ENCODE measurements at places on chromosomes 3 and 15.

DNA sequence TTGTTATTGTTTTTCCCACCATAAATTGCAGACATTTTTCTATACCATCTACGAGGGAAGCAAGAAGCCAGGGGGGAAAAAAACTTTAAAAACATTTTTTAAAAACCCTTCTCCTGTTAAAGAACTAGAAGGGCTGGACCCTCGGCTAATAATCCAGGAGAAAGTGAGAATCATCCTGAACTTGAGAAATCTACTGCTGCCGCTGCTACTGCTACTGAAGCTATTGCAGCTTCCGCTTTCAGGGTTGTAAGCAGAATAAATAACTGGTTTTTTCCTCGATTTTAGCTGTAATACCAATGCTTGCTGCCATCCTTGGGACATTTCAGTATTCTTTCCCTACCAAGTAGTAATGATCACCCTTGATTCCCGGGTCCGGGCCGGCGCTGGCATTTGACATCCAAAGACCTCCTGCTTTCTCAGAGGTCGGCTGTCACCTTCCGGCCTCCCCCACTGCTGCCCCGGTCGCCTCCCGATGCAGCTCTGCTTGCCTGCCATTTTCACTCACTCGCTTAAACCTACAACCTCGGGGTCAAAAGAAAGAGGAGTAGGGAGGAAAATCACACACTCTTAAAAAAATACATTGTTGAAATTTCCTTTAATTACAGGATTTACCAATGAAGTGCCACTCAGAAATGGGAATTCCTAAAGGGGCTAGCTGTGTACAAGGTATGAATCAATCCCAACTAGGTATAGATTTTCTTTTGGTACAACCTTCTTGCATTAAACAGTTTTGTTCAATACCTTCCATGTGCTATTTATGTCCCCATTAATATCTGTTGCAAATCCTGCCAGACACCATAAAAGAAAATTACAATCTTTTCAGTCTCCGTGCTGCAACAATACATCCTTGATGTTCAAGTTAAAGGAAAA is 674 bp upstream of the MECOM start:
- DNase-seq, result no peak

DNA sequence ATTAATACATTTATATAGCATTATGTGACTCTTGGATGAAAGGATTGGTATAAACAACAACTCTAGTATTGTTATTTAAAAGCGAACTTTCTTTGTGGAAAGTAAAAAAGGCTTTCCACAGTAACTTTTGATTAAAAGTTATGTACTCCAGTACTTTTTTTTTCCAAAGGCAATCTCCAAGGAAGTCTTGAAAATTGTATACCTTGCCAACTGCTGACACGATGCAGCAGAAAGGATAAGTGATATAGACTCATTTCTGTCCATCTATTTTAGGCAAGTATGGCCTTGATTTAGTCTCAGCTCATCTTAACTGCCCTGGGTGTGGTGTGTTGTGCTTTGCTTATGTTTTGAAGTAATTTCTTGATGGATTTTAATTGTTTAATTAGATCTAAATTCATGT is 79.7 kb downstream of the OTOL1 start:
- no peak for DNase-seq

DNA sequence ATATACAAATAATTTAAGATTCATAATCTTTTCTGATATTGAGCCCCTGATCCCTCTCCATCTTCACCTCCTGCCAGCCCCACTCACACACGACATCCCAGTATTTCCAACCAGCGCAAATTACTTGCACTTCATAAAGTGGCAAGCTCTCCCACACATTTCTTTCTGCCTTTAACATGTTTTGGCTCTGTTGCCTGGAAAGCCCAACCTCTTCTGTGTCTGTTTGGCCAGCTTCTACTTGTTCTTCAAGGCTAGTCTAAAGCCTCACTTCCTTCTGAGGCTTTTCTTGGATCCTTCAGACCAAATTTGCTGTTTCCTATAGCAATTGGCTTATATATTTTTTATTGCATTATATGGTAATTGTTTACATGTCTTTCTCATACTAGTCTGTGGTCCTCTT is 5.1 kb upstream of the TM6SF1 start:
- DNase-seq, result no peak

DNA sequence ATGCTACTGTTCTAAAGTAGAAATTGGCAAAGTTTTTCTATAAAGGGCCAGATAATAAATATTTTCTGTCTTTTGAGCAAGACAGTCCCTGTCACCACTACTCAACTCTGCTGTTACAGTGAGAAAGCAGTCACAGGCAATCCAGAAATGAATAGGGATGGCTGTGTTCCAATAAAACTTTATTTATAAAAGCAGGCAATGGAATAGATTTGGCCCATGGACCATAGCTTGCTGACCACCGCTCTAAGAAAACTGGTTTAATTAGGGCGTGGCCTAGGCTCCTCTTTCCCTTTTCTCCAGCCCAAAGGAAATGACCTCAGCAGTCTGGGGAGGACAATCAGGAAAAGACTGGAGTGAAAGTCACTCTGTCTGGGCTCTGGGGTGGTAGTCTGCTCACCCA is 183.8 kb downstream of the MEGF11 start:
- no peak for DNase-seq

- no peak for DNase-seq
These were observed 422.8 kb upstream of the NAALADL2 start for GRCh38 chr3:174436367-174436766.

- DNase-seq, result no peak
These were observed 57.7 kb downstream of the IQSEC1 start for GRCh38 chr3:13015286-13016082.

GRCh38 chr15:40511472-40512133 is 40.8 kb downstream of the CHST14 start:
- peak; percentile 80 for DNase-seq

DNA sequence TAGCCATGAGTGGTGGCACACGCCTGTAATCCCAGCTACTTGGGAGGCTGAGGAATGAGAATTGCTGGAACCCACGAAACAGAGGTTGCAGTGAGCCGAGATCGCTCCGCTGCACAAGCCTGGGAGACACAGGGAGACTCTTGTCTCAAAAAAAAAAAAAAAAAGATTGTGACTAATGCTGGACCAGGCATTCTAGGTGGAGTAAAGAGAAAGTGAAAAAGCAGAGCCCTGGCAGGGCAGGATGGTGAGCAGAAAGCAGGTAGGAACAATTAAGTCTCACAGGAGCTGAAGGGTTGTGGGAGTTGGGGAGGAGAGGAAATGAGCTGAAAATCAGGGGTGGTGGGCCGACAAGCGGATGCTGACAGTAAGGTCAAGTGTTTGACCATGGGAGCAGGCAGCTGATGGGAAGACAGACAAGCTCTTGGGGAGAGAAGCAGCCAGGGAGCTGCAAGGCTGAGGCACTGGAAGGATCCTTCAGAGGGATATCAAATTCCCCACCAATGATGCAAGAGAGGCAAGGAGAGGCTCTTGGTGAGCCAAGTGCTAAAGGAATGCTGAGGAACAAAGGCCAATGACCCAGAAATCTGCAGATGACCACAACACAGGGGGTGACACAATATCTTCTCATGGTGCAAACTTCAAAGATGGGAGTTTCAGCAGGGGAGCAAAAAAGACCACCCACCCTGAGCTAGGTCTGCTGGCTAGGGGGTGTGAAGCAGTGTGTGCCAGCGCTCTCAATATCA is 251.1 kb downstream of the ULK4 start:
- no peak for DNase-seq

DNA sequence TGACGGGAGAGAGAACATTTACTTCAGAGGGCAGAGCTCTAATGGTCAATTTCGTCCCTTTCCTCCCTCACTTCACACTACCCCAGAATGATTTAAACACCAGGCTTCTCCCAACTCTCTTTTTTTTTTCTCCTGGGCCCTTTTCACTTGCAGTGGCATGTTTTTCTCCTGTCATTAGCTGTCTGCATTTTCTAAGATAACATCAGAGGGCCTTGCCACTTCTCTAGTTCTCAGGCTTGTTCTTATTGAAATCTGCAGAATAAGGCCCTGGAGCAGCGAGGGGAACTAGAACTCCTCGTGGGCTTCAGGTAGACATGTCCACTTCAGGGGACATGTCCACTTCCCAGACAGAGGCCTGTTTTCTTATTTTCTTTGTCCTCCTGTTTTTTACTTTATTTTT is 514.4 kb upstream of the TBL1XR1 start:
- no peak for DNase-seq

- no peak for DNase-seq
These were observed 53.1 kb downstream of the HEG1 start for GRCh38 chr3:125002414-125003368.

- DNase-seq, result no peak
These were observed 775 bp upstream of the MAPK6 start for GRCh38 chr15:52018244-52018643.

DNA sequence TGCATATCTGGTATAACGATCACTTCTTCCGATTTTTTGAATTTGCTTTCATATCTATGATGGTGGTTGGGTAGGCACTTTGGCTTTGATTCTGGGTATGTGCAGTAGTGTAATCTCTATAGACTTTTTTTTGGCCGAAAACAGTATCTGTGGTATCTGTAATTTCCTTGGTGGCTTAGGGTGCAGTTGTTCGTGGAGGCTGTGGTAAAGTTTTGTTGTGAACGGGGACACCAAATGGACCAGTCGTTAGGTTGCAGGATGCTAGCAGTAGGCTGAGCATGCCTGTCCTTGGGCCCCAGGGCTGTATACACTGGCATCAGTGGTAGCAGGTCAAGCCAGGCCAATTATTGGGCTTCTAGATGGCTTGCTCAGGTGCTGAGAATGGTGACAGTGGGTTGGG is 55.2 kb downstream of the CCDC66 start:
- DNase-seq, result no peak

DNA sequence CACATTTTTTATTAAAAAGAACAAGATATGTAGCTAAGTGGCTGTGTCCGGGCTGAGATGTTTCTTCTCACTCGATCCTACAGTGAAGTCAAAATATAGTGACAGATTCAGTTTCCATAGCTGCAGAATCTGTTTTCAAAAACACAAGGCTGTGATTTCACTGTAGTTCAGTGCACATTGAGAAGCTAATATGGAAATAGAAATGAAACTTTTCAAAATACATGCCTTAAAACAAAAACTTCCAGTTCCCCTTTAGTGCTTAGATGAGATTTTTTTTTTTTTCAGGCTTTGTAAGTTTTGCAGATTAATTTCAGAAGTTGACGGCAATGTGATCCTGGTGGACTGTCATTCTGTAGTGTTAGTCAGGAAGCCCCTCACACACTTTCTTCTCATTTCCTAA is 23.8 kb upstream of the TRAK1 start:
- DNase-seq, result no peak

- DNase-seq, result no peak
These were observed 325.5 kb downstream of the SATB1 start for GRCh38 chr3:18099611-18100010.

DNA sequence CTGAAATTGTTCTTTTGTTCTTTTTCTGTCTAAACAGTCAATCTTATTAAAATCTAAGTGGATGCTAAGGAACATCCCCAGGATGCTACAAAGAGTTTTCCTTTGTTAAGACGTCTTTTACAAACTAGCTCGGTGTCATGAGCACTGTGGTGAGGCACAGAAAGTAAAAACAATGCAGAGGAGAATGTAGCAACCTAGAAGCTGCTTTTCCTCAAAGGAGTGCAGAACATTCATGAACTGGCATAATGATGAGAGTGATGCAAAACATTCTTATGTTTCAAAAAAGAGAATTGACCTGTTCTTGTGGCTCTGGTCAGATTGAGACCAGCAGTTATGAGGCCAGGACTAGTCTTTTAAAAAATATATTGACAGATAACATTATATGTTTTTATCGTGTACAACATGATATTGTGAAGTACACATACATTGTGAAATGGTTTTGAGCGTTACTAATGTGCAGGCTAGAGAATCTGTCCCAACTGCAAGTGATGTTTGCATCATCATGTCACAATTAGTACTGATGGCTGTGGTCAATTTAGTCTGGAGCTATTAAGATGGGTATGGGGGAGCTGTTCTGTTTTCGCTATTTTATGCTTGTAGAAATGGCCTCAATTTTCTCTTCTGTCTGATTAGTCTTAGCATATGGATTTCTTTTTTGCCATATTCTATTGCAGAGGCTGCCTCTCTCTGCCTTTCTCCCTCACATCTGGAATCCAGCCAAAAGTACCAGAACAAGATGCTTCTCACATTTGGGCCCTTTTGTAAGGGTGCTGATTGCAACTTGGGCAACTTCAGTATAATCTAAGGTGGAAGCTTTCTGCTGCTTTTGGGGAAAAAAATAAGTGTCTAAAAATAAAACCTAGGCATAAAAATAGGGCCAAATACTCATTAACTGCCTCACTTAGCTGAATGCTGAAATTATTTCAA is 50.2 kb downstream of the HHLA2 start:
- DNase-seq, result no peak

- DNase-seq, result no peak
These were observed 31.6 kb downstream of the NKIRAS1 start for GRCh38 chr3:23885210-23885609.

DNA sequence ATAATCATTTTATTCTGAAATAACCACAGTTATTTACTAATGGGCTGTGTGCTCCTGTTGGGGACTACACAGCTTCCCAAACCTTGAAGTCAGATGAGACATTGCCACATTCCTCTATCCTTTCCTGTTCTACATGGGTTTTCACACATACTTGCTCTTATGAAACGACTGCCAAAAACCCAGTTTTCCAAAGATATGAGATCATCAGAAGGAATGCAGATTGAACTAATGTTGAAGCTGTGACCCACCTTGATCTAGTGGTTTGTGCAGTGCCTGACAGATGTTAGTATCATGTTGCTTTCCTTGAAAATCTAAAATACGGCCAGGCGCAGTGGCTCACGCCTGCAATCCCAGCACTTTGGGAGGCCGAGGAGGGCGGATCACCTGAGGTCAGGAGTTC is 144.6 kb downstream of the VGLL4 start:
- DNase-seq, result peak; percentile 80

- no peak for DNase-seq
These were observed 50.2 kb downstream of the SLCO2A1 start for GRCh38 chr3:133979553-133979952.

GRCh38 chr3:122533480-122533879 is 18.7 kb upstream of the KPNA1 start:
- DNase-seq, result no peak

- DNase-seq, result peak; percentile 68
These were observed 4.9 kb downstream of the TLR9 start for GRCh38 chr3:52220380-52221026.

All from RWPE1 (cell line).